NCI-H82 (cell line): ENCODE measurements at places on chromosomes 1 and 21.

DNA sequence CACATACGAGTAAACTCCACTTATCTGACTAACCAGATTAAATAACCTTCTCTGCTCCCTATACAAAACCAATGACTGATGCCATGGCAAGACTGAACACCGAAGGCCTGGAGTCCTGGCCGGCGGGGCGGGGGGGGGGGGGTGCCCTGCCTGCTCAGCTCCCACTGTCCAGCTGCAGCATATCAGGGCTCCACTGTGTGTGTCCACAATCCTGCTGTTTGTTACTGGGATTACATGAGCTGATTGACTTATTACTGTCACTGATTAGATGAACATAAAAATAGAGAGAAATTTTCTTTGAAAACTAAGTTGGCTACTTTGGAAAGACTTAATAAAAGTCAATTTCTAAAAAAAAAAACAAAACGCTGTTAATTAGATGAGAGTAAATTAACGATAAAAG, 24.9 kb downstream of the TMEM63A start:
- DNase-seq, result peak; percentile 54

DNA sequence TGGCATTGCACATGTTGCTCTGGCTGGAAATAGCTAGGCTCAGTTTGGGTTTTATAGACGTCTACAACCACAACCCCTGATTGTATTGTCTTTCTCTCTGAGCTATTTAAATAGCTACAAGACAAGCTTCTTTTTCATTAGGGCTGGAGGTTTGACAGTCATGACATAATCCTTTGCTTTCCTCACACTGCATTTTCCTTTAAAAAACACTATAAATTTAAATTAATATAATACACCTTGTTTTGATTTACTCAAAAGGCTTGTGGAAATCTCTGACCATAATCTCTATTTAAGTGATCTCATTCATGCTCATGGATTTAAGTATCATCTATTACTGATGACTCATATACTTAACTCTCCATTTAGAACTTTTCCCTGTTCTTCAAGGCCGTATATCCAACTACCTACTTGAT, 50.4 kb upstream of the PTGFR start:
- DNase-seq, result peak; percentile 22

GRCh38 chr1:234586304-234586703, 23.7 kb downstream of the IRF2BP2 start:
- DNase-seq, result no peak

DNA sequence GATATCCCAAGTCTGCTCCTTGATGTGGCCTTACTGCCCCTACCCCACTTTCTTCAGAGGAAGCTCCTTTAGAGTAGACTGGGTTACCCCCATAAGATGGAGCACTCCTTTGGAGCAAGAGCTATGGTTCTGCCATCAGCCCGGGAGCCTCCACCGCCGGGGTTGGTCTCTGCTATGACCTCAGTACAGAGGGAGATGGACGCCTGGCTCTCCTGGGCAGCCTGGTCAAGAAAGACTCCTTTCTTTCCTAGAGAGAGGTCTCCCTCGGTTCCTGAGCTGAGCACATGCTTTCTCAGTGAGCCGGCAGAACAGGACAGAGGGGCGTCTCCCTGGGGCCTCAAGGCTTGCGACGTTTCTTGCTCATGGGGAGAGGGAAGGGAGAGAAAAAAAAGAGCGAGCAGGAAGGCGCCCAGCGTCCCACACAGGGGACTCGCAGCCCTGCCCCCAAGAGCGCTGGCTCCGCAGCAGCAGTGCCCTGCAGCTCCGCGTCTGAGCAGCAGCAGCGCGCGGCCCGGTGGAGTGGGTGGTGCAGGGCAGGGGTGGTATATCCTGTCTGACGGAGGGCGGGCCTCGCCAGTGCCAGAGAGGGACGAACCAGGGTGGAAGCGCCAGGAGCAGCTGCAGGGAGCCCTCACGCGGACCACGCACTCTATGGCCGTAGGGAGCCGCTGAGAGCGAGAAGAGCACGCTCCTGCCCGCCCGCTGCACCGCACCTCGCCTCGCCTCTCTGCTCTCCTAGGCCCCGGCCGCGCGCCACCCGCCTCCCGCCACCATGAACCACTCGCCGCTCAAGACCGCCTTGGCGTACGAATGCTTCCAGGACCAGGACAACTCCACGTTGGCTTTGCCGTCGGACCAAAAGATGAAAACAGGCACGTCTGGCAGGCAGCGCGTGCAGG, at the start of gene PKP1:
Gene PKP1, plus strand, starts transcription at position 576 of the 899 bp plus-strand sequence. Its CDS starts 197 bp downstream, at position 773.
- DNase-seq, result no peak

GRCh38 chr1:76390456-76390855, 315.9 kb downstream of the ST6GALNAC3 start:
- DNase-seq, result no peak

DNA sequence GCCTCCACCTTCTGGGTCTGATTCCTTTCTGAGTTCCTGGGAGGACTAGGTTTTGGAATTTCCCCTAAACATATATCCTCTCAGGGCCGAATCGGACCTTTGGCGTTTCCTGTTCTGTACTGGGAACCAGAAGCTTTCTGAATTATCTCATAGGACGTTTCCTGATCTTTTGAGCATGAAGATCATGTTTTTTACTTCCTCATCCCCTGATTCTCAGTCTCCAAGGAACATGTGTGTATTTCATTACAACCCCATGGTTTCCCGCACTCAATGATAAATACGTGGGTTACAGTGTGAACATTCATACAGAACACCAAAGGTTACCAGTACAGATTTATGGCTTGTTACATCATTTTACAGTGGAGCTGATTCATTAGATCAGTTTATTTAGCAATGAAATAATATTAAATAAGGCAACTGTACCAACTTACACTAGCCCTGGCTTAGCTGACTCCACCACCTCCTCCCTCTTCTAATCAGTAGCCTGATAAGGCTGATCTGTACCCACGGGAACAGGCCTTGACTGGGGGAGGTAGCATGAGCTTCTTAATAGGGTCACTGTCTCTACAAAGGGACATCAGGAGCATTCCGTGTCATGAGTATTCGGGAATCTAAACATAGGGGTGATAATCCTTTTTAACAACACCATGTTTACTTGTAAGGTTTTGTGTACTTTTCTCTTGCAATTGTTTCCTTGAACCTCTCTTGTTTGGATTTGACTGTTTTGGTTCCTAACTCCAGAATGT, 57.8 kb upstream of the ERRFI1 start:
- DNase-seq, result no peak

DNA sequence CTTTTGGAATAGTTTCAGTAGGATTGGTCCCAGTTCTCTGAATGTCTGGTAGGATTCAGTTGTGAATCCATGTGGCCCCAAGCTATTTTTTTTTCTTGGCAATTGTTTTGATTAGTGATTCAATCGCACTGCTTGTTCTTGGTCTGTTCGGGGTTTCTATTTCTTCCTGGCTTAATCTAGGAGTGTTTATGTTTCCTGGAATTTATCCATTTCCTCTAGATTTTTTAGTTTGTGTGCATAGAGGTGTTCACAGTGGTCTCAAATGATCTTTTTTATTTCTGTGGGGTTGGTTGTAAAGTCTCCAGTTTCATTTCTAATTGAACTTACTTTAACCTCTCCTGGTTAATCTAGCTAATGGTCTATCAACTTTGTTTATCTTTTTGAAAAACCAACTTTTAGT, 117.6 kb downstream of the NME7 start:
- no peak for DNase-seq

GRCh38 chr1:84632673-84633434, 57.4 kb downstream of the SSX2IP start:
- no peak for DNase-seq

- no peak for DNase-seq
Observed at GRCh38 chr21:36470294-36470693, 9.6 kb downstream of the CLDN14 start.

GRCh38 chr1:160247053-160247452, 15.3 kb downstream of the DCAF8 start:
- peak; percentile 49 for DNase-seq

DNA sequence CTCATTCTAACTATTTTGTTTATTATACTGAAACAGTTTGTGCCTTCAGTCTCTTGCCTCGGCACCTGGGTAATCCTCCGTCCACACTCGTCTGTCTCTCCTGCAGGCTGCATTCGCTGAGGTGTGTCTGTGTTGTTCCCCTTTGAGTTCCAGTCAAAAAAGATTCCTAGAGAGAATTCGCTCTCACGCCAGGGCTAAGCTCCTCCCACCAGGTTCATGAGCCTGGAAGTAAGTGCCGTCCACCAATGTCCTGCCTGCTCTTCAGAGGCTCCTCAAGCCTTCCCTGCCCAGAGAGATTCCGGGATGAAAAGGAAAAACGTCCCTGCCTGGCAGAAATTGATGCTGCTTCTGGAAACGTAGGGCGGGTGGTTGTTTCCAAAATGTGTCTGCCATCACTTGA, 12.9 kb downstream of the KIAA2013 start:
- DNase-seq, result no peak

- no peak for DNase-seq
Observed at GRCh38 chr21:28220680-28221079, 772.0 kb downstream of the LTN1 start.

DNA sequence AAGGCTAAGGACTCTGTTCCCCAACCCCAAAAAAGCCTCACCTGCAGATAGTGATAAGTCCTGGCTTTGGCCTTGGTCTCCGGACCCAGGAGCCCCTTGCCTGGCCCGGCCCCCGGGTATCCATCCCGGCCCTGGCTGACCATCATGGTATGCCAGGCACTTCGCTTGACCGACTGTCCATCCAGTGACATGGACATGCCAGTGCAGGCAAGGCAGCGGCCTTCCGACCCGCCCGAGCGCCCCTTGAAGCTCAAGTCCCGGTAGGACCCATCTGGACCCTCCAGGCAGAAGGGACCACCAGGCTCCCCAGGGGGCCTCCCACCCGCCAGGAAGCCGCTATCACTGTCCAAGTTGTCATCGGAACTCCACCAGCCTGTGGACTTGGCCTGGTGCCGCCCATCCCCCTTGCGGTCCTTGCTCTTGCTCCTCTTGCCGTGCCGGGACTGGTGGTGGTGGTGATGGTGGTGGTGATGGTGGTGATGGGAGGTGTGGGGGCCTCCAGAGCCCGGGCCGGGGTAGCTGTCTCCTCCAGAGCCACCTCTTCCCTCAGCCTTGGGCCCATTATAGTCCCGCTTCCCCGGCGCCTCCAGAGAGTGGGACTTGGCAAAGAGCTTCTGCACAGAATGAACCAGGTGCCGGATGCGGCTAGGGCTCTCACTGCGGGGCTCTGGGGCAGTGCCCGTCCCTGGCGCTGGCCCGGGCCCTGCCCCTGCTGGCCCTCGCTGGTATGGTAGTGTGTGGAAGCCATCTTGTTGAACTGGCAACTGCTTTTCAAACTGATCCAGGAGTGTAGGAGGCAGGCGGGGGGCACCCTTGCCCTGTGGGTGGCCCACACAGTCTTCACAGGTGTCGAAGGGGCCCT, 25.0 kb downstream of the DLGAP3 start:
- no peak for DNase-seq

- peak; percentile 49 for DNase-seq
Observed at GRCh38 chr1:83905315-83905907, 93.5 kb downstream of the TTLL7 start.

DNA sequence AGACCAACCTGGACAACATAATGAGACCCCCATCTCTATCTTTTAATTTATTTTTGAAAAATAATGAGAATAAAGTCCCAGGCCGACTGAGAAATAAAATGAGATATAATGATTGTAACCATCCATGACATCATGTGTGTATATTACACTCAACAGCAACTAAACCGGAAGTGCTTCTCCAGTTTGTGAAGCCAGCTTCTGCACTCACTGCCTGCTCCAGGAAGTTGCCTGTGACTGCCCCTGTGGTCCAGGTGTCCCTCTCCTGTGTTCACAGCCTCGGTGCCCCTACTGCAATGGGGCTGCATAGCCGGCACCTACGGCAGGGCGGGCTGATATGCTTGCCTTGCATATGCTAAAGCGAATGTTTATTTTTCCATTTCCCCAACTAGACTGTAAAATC, 68.3 kb downstream of the SSBP3 start:
- no peak for DNase-seq

- no peak for DNase-seq
Observed at GRCh38 chr1:204223129-204223860, 9.5 kb upstream of the GOLT1A start.

- peak; percentile 67 for DNase-seq
Observed at GRCh38 chr21:44485254-44485793, 30.0 kb downstream of the LRRC3 start.

DNA sequence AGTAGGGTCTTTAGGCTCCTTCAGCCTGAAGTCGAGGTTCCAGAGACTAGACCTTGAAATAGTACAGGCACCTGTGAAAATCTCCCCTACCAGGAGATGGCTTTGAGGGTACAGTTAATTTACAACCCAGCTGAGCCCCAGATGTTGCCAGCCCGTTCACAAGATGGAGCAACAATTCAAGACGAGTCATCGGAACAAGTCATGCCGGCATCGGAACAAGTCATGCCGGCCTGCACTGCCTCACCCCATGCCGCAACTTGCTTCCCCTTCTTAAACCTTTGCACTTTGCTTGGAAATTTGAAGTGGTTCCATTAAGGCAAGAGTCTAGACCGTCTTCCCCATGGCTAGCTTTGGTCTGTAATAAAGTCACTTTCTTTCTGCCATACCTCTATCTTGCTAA, 16.0 kb downstream of the HHAT start:
- no peak for DNase-seq

GRCh38 chr1:230785636-230786384, 38.6 kb downstream of the CAPN9 start:
- DNase-seq, result no peak

DNA sequence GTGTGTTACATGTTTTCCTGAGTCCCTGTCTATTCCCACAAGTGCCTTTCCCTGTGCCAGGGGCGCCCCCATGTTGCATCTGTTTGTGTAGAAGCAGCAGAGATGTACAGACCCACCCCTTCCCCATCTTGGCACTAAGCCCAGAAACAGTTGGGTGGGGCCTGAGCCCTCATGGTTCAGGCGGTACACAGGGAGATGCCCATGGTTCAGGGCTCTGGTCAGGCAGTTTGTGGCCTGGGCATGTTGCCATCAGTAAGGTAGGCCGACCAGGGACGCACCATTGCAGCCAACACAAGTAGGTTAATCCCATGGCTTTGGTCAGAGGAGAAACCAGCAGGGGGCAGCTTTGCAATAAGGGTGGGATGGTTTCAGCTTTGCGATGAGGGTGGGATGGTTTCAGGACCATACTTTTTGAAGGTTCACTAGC, 914 bp upstream of the ADGRB2 start:
- DNase-seq, result peak; percentile 86

DNA sequence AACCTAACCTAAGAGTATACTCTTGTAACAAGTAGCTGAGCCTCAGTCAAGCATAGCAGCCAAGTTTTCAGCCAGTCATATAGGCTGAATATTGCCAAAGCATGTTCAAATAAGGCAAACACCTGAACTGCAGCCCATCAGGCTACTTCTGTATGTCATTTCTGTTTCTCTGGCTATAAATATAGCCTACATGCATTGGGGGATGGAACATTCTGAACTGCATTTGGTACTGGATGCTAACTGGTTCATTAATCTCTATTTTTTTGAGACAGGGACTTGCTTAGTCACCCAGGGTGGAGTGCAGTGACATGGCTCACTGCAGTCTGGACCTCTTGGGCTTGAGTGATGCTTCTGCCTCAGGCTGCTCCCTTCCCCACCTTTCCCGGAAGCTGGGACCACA, 37.3 kb downstream of the MAST2 start:
- DNase-seq, result no peak

DNA sequence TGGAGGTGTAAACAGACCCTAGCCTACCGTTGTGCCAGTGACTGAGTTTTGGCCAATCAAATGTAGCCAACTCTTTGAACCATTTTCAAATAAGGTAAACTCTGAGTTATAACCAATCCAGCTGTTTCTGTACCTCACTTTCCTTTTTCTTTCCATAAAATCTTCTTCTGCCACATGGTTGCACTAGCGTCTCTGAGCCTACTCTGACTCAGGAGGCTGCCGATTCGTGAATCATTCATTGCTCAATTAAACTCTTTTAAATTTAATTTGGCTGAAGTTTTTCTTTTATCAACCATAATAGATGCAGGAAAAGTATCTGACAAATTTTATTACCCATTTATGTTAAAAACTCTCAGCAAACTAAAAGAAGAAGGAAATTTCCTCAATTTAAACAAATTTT, 111.5 kb upstream of the LYPLAL1 start:
- DNase-seq, result no peak
